ENCODE measurements at places on chromosomes 6 and 20.

GRCh38 chr20:37220731-37221130, 40.9 kb downstream of the GHRH start:
- no peak for DNase-seq

DNA sequence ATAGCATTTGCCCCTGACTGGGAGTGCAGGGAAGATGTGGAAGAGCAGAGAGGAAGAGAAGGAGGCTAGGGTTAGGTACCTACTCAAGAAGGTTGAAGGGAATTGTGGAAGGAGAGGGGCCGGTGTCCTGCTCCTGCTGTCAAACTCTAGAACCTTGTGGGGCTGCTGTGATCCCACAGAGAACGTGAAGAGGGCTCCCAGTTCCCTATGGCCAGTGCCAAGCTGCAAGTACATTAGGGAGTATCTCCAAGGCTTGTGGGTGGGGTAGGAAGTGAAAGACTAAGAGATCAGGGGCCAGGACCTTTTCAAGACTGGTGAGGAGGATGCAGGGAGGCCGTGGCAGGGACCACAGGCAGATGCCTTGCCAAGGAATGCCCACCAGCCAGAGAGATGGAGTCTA, 263.4 kb downstream of the CDH26 start:
- no peak for DNase-seq

DNA sequence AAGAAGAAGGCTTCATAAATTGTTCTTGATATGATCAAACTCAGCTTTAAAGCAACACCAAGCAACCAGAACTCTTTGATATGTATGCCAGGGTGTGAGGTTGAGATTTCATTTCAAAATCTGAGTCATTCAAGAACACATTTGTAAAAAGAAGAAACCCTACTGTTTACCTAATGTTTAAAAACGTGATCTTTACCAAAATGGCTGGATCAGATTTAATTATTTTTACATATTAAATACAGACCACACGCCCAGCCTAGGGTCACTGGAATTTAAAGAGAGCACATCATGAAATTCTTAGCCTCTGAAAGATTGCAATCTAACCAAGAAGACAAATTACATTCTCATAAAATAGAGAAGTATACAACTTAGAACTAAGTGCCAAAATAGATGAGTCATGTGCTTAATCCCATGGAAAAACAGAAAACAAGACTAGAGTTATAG, 206.8 kb upstream of the SMLR1 start:
- no peak for DNase-seq

- DNase-seq, result no peak
Observed at GRCh38 chr20:34927736-34928135, 27.9 kb downstream of the GSS start.

GRCh38 chr6:111743360-111743759, 129.9 kb downstream of the FYN start:
- no peak for DNase-seq

DNA sequence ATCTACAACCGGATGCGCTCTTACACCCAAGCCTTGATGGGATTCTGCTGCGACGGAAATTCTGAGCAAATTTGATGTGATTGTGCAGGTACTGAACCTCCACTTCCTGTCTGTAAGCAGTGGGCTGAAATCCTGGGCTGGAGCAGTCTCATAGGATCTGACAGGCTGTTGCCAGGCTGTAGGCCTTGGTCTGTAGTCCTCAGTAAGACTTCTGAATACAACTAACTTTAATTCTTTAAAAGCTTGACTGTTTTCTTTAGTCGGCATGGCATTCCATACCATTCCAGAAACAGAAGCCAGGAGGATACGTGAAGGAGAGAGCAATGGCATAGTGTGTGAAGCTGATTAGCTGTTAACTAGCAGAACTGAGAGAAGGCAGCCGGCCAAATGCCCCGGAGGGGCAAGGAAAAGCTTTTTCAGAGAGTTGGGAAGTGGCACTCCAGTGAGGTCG, 68.3 kb downstream of the ADTRP start:
- DNase-seq, result peak; percentile 46

DNA sequence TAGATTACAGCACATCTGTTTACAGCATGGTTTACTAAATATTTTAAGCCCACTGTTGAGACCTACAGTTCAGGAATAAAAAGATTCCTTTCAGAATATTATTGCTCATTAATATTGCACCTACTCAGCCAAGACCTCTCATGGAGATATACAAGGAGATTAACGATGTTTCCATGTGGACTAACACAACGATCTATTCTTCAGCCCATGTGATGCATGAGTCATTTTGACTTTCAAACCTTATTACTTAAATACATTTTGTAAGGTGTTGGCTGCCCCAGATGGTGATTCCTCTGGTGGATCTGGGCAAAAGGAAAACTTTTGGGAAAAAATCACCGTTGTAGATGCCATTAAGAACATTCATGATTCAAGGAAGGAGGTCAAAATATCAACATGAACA, 48.0 kb upstream of the SDHAF4 start:
- no peak for DNase-seq

DNA sequence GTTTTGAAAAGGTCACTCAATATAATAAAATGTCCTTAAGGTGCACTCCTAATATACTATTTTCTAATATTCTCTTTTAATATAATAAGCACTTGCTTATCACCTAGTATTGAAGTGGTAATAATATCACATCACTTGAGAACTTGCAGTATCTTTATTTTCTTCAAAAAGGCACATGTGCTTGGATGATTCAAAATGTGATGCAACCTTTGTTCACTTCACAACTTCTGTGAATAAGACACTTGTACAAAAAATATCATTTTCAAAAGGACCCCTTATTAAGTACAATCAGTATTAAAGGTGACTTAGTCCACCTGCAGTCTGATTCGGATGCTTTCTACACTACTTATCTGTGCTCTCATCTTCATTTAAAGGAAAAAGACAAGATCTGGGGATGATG, 3.4 kb downstream of the PRELID3B start:
- no peak for DNase-seq

DNA sequence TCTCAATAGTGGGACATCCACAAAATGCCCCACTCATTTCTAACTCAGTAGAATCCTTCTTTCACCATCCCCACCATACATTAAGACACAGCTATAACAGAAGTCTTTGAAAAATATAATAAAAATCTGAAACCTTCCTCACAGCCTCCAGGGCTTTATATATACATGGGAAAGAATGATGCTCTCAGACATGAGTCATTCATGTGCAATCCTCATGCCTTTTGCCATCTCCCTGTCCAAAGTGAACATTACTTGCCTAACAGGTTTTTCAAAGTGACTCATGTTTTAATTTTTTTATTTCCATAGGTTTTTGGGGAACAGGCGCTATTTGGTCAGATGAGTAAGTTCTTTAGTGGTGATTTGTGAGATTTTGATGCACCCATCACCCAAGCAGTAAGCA, 162.7 kb downstream of the RALGAPA2 start:
- DNase-seq, result no peak

- no peak for DNase-seq
Observed at GRCh38 chr20:11376998-11377397, 540.7 kb upstream of the BTBD3 start.

- no peak for DNase-seq
Observed at GRCh38 chr6:100891079-100891478, 9.9 kb upstream of the ASCC3 start.

DNA sequence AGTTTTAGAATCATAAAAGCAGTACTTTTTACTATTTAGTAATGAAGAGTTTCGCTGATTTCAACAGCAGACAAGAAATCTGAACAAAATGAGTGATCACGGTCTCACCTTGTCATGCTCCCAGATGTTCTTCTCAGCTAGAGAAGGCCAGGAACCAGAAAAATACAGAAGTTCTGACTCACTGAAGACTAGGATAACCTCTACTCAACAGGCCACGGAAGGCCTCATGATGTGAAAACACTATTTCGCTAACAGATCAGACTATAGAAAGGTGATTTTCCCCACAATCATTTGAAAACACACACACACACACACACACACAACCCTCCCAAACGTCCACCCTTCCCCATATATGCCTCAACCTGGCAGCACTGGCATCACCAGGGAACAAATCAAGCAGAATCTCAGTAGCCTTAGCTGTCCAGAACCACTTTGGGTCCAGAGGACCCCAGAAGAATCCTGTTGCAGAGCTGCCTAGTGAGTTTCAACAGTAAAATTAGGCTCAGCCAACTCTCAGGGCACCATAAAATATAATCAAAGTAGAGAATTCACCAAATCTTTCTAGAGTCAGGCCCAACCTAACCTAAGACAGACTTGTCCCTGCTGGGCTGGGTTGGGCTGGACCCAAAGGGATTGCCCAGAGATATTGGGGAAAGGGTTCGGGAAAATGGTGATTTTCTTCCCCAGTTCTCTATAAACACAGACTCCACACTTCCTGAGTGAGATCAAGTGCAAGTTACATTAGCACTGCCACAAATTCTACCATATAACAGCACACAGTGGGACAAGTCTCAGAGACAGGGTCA, 7.9 kb downstream of the EXOC2 start:
- DNase-seq, result no peak

GRCh38 chr6:16388488-16388887, 150.1 kb downstream of the GMPR start:
- no peak for DNase-seq

GRCh38 chr20:53559816-53560215, 33.8 kb downstream of the ZNF217 start:
- no peak for DNase-seq

DNA sequence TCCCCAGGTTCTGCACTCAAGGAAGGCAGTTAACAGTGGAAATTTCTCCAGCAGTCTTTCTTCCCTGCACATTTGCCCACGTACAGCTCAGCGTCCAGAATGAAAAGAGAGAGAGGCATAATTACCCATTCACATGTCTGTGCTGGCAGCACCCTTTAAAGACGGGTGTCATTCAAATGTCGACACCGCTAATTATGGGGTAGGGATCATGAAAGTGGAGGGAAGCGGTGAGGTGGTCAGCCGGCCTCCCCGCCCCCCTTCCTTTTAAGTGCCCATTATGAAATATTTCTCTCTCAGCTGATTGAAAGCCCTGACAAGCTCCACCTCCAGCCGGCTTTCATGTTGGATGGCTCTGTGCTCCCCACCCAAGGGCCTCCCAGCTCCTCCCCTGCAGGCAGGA, 246.1 kb downstream of the BMP7 start:
- DNase-seq, result no peak

DNA sequence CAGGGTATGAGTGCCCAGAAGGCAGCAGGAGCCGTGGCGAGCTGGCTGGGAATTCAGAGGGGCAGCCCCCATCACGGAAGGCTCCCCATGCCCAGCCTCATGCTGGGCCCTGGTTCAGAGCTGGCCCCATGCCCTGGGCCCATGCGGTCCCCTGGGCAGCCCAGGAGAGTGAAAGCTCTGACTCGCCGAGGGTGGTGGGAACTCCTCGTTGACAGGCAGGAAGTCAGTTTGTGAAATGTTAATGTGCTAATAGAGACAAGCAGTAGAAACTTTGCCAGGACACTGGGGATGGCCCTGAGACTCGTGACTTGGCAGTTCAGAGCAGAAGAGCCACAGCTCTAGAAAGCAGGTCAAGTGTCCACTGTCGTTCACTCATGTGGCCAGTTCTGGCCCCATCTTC, 353.0 kb downstream of the TAF4 start:
- no peak for DNase-seq

- DNase-seq, result no peak
Observed at GRCh38 chr20:16001286-16001685, 572.0 kb downstream of the KIF16B start.

DNA sequence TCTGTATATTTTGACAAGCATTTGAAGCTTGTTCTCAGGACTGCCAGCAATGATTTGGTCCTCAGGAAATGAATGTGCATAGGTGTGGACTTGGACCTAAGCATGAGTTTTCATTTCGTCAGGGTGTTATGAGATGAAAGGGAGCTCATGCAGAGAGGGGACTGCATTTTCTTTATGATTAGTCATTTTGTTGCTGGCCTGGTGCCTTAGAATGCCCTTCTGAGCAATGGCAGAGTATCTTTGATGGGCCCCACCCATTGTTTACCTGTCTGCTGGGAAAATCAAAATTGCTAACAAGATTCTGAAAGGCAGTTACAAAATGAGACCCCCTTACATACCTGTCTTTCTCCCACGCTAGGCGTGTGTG, 51.5 kb upstream of the MTHFD1L start:
- no peak for DNase-seq

- DNase-seq, result no peak
Observed at GRCh38 chr6:32772656-32773055, 9.3 kb upstream of the HLA-DQB2 start.

DNA sequence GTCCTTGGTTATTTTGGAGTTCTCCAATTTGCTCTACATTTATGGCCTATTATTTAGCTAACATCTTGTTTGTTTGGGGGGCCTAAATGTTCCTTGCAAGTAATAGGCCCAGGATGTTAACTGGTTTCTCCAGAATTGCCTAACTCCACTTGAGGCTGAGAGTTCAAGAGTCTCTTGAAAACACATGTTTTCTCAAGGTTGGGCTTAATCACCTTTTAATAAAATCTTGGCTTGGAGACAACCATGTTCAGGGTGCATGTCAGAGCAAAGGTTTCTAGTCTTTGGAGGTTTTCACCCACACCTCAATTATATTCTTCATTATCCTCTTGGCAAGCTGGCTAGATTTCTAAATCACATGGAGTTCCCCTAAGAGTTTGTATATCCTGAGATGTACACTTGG, 54.2 kb downstream of the KLHL31 start:
- DNase-seq, result no peak

DNA sequence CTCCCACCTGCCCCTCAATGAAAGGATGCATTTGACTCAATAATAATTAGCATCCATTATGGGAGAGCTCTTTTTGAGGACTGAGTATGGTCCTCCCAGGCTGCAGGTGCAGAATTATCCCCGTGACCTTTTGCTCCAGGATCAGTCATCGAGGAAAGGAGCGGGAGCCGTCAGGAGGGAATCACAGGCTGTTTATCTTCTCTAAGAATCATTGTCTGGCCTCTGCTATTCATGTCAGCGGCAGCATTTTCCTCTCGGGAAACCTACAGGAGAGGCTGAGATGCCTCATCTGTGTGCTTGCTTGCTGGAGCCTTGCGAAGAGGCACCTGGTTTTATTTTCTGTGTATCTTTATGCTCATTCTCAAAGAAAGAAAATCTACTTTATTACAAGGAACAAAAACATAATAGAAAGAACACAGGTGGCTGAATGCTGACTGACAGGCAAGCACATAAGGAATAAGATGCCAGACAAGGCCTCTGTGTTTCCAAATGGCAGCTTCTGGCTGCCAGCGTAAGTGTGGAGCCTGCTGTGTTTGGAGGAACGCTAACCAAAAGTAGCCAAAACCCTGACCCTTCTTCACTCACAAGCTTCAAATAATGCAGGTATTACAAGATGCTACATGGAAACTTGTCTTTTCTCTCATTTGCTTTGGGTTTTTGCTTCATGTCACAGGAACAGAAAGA, 539.1 kb upstream of the MARCKS start:
- no peak for DNase-seq

GRCh38 chr6:32116674-32117073, 7.5 kb upstream of the TNXB start:
- DNase-seq, result no peak

- DNase-seq, result no peak
Observed at GRCh38 chr20:63163171-63163570, 52.8 kb downstream of the YTHDF1 start.

GRCh38 chr6:146850981-146851380, 252.2 kb downstream of the ADGB start:
- DNase-seq, result no peak

Data from stimulated activated CD8-positive, alpha-beta memory T cell treated with anti-CD3 and anti-CD28 coated beads, Interleukin-15, amount 100 ng/mL, for 48 hours (primary cell).